NCI-H748 treated with DMSO at 0.1 percent for 48 hours (cell line): ENCODE measurements at places on chromosomes 6 and 20.

DNA sequence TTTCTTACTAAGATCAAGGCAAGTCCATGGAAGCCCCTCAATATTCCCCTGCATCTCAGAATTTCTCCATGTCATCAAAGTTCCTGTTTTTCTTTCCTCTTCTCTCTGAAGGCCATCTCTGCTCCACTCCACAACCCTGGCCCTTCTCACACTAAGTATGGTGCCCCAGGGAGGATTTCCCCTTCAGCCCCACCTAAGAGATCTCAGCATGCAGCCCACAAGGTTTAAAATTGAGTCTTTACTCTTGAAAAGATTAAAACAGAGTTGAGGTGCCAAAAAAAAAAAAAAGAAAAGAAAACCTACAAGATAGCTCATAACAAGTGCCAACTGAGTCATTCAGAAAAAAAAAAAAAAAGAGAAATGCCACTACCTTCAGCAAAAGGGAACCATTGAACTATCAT is 36.5 kb upstream of the TNFAIP3 start:
- no peak for DNase-seq

DNA sequence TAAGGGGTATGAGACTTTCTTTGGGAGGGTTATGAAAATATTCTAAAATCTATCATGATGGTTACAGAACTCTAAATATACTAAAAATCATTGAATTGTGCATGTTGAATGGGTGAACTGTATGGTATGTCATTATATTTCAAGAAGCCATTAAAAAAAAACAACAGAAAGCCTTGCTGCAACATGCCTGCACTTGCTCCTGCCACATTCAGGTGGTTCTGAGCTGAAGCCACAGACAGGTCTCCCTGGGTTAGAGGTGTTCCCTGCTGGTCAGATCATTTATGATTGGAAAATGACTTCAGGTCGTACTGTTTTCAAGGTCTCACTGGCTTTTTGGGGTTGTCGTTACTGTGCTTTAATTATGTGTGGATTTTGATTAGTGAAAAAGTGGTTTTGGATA is 13.3 kb downstream of the GMPR start:
- DNase-seq, result no peak

GRCh38 chr20:13290724-13291123 is 69.7 kb downstream of the ISM1 start:
- DNase-seq, result no peak

GRCh38 chr20:2254333-2254732 is 41.5 kb upstream of the TGM3 start:
- no peak for DNase-seq

DNA sequence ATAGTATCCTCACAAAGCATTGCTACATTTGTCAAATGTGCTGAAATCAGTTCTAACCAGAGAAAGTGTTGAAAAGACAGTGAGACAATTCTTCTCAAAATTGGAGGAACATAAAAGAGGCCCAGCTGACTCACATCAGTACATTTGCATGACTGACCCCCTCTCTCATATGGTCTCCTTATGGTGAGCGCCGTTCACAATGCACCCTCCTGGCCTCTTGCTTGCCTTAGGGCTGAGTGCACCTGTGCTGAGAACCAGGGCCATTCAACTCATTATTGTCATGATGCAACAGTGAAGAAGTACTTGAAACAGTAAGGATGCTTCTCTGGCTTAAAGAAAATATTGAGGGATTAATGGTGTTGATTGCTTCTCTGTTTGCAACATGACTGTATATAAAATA is 375.2 kb upstream of the AGPAT4 start:
- DNase-seq, result no peak

DNA sequence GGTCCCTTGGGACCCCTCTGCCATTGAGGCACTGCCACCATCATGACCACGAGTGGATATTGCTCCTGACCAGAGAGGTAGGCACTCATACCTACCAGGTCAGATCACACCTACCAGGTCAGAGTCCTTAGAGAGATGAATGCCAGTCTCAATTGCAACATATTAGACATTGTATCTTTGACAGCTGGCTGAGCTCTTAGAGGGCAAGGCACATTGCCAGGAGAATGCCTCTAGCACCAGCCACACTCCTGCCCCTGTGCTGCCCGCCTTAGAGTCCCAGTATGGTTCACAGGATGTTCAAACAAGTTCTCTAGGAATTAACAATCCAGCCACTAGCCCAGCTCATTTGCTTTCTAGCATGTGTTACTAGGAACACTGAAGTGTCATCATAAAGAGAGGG is 65.9 kb downstream of the TMEM244 start:
- no peak for DNase-seq

GRCh38 chr6:33799454-33800113 is 4.2 kb downstream of the MLN start:
- no peak for DNase-seq

- no peak for DNase-seq
These were observed 91.1 kb downstream of the UST start for GRCh38 chr6:148837941-148838340.

DNA sequence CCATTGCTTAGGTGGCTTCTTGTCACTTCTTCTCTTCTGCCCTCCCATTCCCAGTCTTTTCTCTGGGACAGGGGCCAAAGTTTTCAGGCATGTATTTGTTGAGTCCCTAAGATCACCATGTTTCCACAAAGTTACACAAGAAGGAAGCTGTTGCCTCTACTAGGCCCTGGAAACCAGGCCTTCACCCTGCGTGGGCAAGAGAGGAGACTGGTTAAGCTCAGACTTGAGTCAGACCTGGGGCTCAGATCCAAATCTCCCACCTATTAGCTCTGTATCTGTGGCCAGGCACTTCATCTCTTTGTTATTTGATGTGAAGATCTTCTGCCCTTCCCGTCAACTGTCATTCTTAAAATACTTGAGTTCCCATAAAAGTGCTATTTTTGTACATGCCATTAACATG is 154.6 kb downstream of the SASH1 start:
- DNase-seq, result no peak

GRCh38 chr20:47033665-47034064 is 139.0 kb downstream of the EYA2 start:
- no peak for DNase-seq

DNA sequence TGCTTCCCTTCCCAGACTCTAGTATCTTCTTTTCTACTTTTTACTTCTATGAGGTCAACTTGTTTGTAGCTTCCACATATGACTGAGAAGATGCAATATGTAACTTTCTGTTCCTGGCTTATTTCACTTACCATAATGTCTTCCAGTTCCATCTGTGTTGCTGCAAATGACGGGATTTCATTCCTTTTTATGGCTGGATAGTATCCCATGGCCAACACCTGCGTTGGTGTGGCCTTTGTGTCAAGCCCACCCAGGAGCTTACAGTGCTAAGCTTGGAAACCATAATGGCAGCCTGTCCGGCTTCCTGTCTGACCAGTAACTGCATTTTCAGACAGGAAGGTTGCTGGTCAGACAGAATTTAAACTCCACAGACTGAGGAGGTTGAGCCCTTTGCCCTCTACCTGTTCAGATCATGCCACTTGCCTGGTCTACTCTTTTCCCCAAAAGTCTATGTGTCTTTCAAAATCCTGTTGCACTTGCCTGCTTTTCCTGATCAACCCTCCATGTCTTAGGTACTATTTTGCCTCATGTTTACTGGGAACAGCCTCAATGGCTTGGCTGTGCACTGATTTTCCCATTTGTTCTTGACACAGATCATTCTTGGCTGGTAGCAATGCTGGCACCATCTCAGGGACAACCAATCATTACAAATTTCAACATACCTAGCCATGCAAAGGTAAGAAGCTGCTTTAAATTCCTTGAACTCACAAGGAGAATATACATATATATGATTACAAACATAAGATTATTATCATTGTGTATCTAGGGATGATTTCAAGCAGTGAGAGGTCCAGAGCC is 114.3 kb upstream of the PLEKHG1 start:
- no peak for DNase-seq

- DNase-seq, result no peak
These were observed 33.3 kb upstream of the PRSS16 start for GRCh38 chr6:27214126-27214601.

DNA sequence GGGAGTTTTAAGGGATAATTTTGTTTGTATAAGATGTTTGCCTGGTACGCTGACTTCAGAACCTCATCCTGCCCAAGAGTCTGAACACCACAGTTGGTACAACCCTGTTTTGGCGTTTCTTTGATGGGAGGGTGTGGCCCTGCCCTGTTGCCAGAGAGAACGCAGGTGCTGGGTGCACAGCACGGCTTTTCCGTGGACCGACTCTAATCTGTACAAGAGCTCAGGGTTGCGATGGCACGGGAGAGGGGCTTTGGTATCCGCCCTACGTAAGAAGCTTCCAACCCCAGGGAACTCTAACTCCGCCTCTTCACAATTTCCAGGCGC is 1.3 kb downstream of the CYP24A1 start:
- no peak for DNase-seq

- no peak for DNase-seq
These were observed 11.9 kb downstream of the ERMARD start for GRCh38 chr6:169763308-169763707.

DNA sequence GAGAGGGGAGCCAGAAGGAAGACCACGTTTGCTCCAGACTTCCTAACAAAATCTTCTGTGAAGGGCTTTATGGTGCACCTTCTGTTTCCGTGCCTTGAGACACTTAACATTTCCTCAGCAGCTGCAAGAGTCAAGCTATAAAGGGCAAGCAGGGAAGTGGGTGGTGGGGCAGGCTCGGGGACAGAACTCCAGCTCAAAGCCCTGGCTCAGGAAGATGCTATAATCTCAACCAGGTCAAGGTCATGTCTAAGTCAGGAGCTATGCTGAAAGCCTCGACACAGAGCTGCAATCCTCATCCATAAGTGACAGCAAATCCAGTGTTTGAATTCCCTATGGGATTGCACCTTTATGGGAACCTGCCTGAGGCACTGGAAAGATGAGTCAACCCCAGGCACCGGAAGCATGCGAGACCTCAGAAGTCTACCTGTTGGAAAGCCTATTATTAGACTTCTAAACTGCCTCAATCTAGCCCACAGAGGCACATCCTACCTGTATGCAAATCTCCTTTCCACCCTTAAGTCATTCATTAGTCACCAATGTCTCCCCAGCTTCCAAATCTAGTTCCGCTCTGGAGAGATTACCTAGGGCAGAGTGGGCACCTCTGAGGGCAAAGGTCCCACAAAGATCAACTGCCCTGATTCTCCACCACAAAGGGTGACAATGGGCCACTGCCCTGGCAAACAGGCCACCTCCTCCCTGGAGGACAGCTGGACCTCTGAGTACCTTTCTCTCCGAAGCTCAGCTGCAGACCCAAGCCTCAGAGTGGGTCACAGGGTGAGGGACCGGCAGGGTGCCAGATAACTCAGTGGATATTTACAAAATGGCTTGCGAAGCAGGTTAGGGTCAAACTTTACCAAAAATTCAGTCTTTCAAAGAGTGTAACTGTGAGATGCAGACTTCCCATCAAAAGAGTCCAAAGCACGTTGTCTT is 287.0 kb downstream of the CDC5L start:
- DNase-seq, result no peak

GRCh38 chr6:52595796-52596130 is 18.9 kb upstream of the TRAM2 start:
- DNase-seq, result no peak

GRCh38 chr20:32337937-32338661 is 20.0 kb upstream of the ASXL1 start:
- no peak for DNase-seq

- peak; percentile 97 for DNase-seq
These were observed at the start of gene SSR1 for GRCh38 chr6:7312616-7313504. TSS of gene SSR1 (minus strand) at chr6:7313199. CDS start at chr6:7313120, 79 bp downstream.

GRCh38 chr6:112109262-112109661 is 21.9 kb downstream of the FAM229B start:
- no peak for DNase-seq

- no peak for DNase-seq
These were observed 3.5 kb downstream of the GNMT start for GRCh38 chr6:42963855-42964605.

DNA sequence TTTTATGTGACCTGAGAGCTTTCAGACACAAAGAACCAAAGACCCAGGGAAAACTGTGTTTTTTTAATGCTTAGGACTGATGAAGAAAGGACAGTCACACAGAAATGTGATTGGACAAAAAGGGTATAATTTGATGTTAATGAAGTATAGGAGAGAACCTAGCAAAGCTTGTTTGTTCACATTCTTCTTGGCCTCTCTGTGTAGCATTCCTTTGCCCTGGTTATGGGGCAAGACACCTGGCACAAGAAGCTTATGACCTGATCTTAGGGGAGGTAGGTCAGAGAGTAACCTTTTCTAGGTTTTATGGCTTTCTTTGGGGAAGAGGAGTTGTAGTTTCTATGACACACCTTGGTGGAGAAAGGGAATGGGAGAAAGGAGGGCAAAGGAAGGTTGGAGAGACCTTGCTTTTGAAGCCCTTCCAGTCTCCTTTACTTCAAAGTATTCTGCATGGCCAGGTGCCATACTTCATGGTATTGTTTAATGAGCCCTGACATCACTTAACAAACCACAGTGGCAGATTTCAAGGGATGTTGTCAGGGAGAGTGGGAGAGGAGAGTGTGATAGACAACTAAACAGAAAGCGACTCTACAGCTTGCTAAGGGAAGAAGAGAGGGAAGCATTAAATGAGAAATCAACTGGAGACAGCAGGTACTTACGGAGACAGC is 701.8 kb upstream of the FLRT3 start:
- DNase-seq, result no peak

GRCh38 chr20:11912013-11912658 is 5.6 kb upstream of the BTBD3 start:
- DNase-seq, result peak; percentile 74

DNA sequence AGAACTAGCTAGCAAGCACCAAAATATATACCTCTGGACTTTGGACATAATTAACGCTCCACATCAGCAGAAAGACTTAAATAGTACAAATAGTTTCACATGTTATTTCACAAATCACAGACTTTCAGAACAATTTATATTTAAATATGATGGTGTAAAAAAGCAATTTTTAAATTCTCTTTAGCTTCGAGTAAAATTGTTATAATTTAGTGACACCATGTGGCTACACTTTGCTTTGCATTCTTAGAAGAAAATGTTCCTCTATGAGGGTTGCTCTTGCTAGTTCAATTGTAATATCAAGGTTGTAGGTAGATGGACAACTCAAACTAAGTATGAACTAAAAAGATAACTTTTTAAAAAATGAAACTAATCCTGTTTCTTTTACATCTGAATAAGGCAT is 69.0 kb downstream of the BTBD9 start:
- DNase-seq, result peak; percentile 6

DNA sequence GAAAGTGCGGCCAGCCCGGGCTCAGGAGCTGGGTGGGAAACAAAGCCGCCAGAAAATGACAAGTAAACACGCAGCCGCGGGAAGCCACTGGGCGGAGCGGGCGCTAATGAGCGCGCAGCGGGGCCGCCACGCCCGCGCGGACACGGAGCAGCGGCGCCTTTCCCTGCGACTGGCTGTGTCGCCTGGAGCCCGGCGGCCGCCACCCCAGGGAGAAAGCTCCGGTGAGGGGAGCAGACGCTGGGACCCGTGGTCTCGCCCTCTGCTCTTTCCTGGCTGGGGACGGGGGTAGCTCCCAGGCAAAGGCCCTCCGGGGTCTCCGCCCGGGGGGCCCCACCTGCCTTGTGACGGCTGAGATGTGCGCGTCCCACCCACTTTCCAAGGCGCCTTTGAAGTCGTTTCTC is 54.9 kb downstream of the PRR18 start:
- peak; percentile 22 for DNase-seq

- no peak for DNase-seq
These were observed 40.2 kb upstream of the LRFN2 start for GRCh38 chr6:40627316-40627715.
